ENCODE measurements at places on chromosomes 7 and 10.
A peak's percentile ranks its signal among the peaks of the same experiment; 100 is the strongest.

DNA sequence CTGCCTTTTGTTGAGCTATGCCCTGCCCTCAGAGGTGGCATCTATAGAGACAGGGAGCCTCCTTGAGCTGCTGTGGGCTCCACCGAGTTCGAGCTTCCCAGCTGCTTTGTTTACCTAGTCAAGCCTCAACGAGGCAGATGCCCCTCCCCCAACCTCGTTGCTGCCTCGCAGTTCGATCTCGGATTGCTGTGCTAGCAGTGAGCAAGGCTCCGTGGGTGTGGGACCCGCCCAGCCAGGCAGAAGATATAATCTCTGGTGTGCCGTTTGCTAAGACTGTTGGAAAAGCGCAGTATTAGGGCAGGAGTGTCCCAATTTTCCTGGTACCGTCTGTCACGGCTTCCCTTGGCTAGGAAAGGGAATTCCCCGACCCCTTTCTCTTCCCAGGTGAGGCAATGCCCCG lies 88.4 kb upstream of the CDK6 start:
- no peak for DNase-seq

DNA sequence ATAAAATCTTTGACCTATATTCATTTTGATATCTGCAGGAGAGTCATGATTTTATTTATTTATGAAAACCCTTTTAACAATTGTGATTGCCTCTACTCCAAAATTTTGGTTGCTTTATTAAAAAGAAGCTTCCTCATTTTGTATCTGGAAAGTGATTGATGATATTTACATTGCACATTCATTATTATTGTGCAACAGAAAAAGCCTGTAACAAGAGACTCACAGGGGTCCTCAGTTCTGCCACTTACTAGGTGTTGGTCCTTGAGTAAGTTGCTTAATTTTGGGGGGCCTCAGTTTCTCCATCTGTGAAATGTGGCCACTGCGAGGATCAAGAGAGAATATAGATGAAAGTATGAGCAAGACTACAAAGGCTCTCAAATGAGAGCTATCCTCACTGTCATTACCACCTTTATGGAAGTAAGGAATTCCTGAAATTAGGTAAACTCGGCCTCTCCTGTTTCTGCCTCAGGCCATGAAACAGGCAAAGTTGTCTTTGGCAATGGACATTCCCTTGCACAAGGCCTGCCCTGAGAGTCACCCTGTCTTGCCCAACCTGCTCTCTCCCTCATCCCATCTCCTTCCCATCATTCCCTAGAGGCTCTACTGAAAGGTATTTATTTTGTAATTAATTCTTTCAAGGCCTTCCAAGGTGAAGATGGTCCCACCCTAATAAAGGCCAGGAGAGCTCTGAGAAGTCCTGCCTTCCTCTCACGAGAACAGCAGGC lies 66.1 kb upstream of the ABLIM1 start:
- DNase-seq: no peak

GRCh38 chr10:129772468-129773358 lies 191.4 kb downstream of the EBF3 start:
- DNase-seq: no peak

GRCh38 chr7:7944619-7945282 lies 23.8 kb upstream of the GLCCI1 start:
- DNase-seq: no peak

- DNase-seq: no peak
Measured at GRCh38 chr10:91983416-91983815, 59.8 kb downstream of the BTAF1 start.

GRCh38 chr10:77146712-77147336 lies 490.8 kb downstream of the KCNMA1 start:
- DNase-seq: no peak

- no peak for DNase-seq
Measured at GRCh38 chr10:11429439-11430052, 181.9 kb downstream of the USP6NL start.

- no peak for DNase-seq
Measured at GRCh38 chr10:83153714-83154113, 985.6 kb upstream of the GHITM start.

DNA sequence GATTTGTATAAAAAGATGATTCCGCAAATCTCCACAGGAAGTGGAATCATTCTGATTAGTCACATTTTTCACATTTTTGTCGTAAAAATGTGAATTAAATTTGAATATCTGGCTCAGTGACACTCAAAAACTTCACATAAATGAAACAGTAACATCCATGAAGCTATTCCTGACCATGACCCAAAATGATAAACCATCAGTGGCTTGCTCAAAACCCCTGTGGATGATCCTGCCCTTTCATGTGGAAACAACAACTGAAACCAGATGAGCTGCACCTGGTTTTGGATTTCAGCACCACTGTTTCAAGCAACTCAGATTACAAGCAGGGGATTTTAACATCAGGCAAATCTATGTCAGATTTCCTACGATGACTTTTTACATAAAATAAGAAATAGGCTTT lies 80.3 kb downstream of the AMPH start:
- no peak for DNase-seq

GRCh38 chr7:93592588-93593266 lies 18.2 kb upstream of the CALCR start:
- no peak for DNase-seq

GRCh38 chr7:22694597-22695207 lies 32.3 kb upstream of the IL6 start:
- peak; percentile 16 for DNase-seq

GRCh38 chr7:29915481-29916215 lies 74.0 kb downstream of the SCRN1 start:
- DNase-seq: no peak

DNA sequence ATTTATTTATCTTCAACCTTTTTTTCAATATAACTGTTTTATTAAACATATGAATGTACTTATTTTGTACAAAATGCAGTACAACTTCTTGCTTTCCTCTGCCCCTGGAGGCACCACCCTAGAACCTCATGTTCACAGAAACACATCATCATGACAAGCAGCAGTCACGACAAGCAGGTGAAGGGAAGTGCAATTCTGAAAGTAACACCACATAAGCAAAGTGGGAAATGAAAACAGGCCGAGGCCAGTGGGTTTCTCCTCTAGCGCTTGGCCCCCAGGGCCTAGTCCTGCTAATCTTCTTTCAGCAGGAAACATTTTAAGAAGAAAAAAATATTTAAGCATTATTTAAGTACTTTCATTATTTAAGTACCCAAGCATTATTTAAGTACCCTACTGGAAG lies 598.1 kb downstream of the SH2D4B start:
- no peak for DNase-seq

DNA sequence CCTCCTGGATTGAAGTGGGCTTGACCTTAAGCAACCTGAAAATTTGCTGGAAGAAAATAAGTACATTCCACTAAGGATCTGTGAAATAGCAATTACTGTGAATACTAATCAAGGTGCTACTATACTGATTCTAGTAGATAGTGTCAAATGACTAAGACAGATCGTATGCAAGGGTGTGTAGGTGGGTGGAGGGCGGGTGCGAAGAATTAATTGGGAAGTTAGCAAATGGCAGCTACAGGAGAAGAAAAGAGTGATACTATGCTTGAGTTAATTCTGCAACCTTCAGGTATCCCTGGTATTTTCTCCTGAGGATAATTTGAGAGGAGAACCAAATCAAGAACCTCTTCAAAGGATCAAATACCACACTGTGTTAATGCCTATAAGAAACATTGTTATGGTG lies 501.9 kb downstream of the INHBA start:
- no peak for DNase-seq

- DNase-seq: no peak
Measured at GRCh38 chr7:93973134-93973533, 31.0 kb downstream of the BET1 start.
